ENCODE measurements at places on chromosomes 2 and 18. TPM values are rescaled to one million over a fixed set of nuclear protein-coding genes. Genes with fewer than 3 reads are reported as not detected.

DNA sequence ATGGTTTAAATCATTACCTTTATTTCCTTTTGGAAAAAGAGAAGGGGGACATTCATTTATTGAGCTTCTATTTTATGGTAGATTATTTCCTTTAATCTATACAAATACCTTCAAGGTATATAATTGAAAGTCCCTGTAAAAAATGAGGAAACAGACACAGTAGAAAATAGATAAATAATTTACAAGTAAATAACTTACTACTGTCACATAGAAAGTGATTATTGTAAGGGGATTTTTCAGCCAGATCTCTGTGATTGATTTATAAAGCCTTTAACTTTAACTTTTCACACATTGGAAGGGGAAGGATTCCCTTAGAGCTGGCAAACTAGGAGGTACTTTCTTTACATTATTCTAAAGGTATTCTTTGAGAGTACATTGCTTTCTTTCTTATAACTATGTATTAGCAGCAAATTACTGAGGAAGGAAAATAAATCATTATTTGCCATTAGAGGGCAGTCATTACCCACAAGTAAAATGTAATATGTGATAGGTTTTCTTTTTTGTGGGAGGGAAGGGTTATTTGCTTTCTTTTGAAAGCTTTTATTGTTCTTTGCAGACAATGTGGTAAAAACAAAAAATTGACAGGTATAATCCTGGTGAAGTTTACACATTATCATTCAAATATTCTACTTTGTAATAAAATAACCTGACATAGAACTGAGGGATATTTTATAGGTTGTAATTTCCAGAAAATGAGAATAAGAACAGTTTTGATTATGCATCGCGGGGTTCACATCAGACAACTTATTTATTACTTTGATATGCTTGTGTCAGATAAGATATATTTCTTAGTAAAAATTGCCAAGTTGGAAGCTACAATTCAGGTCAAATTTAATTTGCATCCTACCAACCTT is 24.8 kb upstream of the RPE start:
- DNase-seq, result no peak

GRCh38 chr2:192551760-192552159 is 357.0 kb upstream of the TMEFF2 start:
- DNase-seq, result no peak

DNA sequence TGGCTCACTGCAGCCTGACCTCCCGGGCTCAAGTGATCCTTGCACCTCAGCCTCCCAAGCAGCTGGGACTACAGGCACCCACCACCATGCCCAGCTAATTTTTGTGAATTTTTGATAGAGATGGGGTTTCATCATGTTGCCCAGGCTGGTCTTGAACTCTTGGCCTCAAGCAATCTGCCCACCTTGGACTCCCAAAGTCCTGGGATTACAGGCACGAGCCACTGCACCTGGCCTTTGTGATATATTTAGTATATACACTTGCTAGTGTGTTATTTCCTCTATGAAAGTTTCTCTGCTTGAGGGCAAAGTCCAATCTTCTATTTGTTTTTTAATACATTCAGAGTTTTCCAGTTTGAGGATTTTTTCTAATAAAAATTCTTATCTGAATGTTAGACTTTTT is 119.3 kb downstream of the GALNT3 start:
- DNase-seq, result no peak

- DNase-seq, result no peak
Observed at GRCh38 chr2:118979152-118979861, 37.3 kb downstream of the MARCO start.

GRCh38 chr18:77177009-77177408 is 44.4 kb upstream of the MBP start:
- no peak for DNase-seq

Gene PECR
- total RNA-seq, result 5.0 TPM

GRCh38 chr2:127401757-127402695 is 14.3 kb upstream of the MAP3K2 start:
- DNase-seq, result no peak

GRCh38 chr2:47354013-47354847 is 48.7 kb upstream of the MSH2 start:
- DNase-seq, result no peak

- no peak for DNase-seq
Observed at GRCh38 chr2:147711031-147711430, 133.8 kb upstream of the ACVR2A start.

DNA sequence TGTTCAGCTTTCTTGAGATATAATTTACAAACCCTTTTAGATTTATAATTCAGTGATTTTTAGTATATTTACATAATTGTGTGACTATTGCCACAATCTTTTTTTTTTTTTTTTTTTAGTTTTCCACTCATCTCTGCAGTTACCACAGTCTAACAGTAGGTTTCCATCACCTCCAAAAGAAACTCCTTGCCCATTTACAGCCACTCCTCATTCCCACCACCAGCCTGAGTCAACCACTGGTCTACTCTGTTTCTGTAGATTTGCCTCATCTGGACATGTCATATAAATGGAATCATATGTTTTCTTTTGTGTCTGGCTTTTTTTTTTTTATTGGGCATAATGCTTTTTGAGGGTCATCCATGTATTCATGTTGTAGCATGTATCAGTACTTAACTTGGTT is 16.1 kb downstream of the MTX2 start:
- no peak for DNase-seq

DNA sequence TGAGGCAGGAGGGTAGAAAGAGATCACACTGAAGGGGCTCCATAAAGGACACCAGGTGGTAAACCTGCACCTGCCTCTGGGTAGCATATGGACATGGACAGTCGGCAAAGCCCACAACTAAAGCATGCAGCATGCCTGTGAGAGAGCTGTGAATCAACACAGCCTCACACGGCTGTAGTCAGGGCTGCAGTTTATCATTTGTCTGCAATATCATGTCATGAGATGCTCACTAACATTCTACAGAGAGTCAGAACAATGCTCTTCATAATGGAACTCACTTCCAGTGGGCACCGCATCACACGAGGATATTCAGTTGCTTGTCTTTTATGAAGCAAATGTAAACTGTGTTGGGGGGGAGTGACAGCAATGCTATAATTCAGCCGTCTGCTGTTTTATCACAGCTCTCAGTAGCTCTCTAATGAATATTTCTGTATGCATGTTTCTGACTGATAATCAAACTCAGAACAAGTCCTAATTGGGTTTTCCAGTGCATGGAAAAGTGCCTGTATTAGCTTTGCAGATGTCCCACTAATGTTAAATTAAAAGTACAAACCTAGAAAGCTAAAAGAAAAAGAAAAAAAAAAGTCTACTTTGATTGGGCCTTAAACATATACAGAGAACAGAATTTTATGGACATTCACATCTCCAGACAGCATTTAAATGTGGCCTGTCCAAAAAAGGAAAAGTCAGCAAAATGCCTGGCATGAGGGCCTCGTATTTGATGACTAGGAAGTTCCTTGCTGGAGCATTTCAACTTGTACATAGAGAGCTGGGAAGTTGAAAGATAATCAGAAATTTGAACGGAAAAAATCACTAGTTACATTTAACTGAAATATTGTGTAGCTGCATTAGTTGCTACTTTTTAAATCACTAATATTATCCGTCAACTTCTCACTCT is 406.1 kb upstream of the SOX11 start:
- DNase-seq, result no peak

DNA sequence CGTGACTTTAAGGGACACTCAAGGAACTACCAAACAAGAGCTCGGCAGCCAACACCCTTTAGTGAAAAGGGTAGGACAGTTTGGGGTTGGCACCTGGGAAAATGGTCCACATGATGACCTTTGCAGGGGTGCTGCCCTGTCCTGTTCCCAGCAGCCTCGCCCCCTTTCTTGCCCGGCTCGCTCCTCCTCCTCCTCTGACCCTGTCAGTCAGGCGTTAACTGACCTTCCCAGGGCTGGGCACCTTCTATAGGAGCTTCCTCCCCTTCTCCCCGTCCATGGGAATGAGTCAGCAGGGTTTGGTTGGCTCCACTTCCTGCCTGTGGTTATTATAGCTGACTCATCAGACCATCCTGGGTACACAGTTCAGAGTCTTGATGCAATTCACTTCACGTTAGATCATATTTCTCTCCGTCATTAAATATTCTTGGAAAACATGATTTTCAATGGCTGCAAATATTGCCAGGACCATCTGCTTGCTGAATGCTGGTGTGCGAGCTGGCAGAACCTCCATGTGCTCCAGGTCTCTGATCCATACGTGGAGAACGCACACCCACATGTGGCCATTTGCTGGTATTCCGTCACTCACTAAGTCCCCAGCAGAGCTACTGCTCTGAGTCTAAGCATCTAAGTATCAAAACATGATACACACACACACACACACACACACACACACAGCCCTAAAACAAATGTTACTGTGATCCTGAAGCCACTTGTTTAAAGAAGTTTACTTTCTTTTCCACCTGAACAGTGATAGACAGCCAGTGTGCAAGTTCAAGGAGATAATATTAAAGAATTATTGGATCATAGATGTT is 185.0 kb downstream of the ANAPC1 start:
- DNase-seq, result peak; percentile 26

DNA sequence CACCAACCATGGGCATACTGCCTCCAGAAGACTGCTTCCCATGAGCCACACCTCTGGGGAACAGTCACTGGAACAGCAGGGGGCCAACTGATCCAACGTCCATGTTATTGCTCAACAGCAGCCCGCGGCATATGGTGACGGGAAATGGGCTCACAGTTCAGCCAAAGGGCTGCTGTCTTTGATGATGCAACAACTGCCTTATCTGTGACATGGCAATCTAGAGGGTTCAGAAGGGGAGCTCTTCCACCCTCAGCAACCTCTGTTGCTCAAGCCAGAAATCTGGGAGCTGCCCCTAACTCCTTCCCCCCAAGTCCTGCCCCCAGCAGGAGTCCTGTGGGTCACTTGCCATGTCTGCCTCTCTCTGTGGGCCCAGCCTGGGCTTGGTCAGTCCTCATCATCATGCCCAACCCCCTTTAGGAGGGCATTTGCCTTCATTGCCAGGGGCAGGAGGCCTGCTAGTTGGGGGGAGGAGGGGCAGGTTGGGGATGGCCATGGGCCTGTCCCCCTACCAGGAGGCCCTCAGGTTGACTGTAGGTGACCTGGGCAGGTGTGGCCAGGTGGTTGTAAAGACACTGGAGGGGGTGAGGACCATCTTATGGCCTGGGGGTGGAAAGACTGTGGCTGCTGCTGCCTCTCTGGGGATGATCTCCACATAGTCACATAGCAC is 212.9 kb downstream of the CYP26B1 start:
- DNase-seq, result no peak

Gene TBR1
- total RNA-seq, result not detected

GRCh38 chr2:36459725-36460137 is 104.2 kb downstream of the CRIM1 start:
- DNase-seq, result peak; percentile 21

DNA sequence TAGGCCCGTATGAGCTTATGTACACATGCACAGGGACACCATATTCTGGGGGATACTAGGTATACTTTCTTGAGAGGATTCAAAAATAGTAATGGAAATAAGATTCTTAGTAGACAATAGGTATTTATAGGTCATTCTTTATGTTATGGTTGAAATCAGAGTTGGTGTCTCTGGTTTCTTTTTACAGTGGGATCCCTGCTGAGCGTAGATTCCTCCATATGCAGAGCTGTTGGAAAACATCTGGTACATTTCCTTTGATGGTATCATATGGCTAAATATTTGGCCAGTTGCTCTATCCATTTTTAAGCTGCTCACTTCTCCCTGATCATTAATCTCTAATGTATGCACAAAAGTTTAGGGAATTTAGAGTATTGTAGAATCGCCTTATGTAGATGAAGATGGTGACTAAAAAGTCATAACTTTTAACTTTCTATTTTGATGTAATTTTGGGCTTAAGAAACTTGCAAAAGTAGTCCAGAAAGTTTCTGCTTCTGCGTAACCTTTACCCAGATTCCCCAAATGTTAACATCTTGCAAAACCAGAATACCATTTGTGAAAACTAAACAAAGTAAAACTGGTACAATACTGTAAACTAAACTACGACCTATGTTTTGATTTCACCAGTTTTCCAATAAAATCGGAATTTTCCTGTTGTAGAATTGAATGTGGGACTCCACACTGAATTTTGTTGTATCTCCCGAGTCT is 5.4 kb downstream of the ARHGAP28 start:
- no peak for DNase-seq

DNA sequence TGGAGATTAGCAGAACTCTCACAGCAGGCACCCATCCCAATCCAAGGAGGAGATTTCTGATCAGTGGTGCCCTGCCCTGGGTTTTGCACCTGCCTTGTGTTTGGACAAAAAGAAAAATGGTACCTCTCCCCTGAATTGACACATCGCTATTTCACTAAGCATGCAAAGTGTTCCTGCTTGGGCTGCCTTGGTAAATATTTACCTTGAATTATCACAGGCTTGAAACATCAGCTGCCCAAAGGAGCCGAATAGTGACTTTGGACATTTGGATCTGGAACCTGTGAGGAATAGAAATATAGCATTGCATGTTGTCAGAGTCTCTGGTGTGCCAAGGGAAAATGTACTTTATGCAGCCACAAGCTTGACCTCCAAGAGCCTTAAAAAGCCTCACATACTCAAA is 926.4 kb upstream of the FANCL start:
- DNase-seq, result no peak

Gene AQP12B
- 85.4 TPM for total RNA-seq

- no peak for DNase-seq
Observed at GRCh38 chr2:172639256-172639655, 83.4 kb downstream of the PDK1 start.

Gene IL1RL2
- total RNA-seq, result 0.37 TPM

- DNase-seq, result no peak
Observed at GRCh38 chr18:56112013-56112749, 524.2 kb upstream of the TCF4 start.

DNA sequence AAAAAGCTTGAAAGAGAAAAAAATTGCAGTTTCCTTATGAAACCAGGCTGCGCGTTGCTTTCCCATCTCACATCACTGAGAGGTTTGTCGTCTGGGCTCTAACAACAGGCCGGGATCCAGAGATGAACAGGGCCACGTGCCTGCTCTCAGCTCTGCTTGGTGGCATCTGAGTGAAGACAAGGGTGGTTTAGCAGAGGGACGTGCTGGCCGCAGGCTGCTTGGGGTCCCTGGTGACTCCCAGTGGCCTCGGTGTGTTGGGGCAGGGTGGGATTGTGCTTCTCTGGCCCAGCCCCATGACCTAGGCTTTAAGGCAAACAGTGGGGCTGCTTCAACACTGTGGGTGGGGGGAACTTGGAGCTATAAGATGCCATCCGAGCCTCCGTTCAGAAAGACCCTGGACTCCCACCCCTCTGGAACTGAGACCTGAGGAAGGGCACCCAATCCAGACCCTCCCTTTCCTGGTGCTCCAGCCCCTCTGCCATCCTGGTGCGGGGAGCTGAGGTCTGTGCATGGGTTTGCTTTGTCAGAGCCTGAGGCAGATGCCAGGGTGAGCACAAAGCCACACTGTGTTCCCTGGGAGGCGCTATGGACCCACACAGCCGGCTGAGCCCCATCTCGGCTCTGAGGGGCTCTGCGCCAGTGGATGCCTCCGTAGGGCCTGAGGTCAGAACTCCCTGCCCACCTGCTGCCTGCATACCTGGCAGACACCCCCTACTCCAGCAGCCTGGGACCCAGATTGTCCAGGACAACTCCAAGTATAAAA is 18.4 kb upstream of the HPCAL1 start:
- DNase-seq, result no peak

GRCh38 chr2:227886149-227886548 is 14.7 kb downstream of the DAW1 start:
- no peak for DNase-seq
